ENCODE measurements at places on chromosomes 12 and 14.
A peak's percentile ranks its signal among the peaks of the same experiment; 100 is the strongest.

DNA sequence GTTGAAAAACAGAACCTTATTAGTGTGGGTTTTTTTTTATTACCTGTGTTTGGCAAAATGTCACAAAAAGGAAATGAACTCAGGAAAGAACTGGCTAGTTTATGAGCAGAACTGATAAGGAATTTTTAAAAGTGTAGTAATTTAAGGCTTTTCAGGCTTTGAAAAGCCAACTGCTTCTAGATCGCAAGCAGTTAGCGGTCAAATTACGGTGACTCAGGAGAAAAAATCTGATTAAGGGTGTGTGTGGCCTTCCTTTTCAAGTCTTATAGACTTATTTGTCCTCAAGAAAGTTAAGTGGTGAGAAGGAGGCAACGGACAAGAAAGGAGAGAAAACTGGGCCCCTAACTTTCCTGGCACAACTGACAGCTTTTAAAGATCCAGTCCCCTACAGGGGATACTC is 33.4 kb downstream of the PDZRN4 start:
- DNase-seq = no peak

DNA sequence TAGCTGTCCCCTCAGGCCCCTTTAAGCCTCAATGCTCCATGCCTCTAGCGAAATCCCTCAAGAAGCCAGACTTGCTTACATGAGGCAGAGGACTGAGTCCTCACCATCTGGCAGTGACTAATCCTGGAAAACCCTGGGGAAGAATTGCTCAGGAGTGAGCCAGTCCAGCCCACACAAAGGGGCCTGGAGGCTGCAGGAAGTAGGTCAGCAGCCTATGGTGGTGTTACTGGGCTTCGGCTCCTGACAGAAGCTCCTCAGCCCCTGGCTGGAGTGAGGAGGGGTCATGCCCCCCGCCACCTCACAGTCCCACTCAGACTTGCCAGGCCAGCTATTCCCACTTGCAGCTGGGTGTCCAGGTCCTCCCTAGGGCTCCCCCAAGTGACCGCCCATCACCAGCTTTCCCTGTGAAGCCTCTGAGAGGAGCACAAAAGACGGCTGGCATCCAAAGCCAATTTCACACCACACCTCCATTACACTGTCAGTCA is 250.5 kb downstream of the DPF3 start:
- no peak for DNase-seq

- peak; percentile 74 for DNase-seq
Observed at GRCh38 chr12:6463216-6463615, 7.3 kb downstream of the VAMP1 start.

- DNase-seq = no peak
Observed at GRCh38 chr12:52442600-52443061, 8.5 kb upstream of the KRT75 start.

GRCh38 chr14:83918546-83918945 is 1611.4 kb upstream of the FLRT2 start:
- no peak for DNase-seq

- DNase-seq = peak; percentile 34
Observed at GRCh38 chr12:117875744-117876435, 92.9 kb downstream of the KSR2 start.

DNA sequence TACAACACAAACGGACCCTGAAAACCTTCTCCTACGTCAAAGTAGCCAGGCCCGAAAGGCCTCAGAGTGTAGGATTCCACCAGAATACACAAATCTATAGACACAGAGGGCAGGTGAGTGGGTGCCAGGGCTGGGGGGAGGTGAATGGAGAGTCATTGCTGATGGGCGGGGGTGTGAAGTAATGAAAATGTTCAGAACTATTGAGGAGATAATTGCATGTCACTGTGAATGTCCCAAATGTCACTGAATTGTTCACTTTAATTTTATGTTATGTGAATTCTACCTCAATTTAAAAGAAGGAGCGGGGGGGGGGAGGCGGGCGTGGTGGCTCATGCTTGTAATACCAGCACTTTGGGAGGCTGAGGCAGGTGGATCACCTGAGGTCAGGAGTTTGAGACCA is 36.0 kb downstream of the P2RX4 start:
- no peak for DNase-seq

DNA sequence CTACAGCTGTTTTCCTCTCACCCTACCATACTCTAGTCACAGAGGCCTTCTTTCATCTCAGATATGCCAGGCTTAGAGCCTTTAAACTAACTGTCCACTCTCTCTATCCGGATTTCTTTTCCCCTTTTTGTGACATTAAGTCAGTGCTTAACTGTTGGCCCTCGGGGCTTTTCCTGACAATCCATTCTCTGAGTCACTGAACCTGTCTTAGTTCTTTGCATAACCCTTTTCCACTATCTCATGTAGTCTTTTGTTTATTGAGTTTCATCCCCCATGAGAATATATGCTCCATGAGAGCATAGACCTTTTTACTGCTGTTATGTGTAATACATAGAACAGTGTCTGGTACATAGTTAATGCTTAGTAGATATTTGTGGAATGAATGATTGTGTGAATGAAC is 68.7 kb downstream of the PLEKHA5 start:
- DNase-seq = no peak

DNA sequence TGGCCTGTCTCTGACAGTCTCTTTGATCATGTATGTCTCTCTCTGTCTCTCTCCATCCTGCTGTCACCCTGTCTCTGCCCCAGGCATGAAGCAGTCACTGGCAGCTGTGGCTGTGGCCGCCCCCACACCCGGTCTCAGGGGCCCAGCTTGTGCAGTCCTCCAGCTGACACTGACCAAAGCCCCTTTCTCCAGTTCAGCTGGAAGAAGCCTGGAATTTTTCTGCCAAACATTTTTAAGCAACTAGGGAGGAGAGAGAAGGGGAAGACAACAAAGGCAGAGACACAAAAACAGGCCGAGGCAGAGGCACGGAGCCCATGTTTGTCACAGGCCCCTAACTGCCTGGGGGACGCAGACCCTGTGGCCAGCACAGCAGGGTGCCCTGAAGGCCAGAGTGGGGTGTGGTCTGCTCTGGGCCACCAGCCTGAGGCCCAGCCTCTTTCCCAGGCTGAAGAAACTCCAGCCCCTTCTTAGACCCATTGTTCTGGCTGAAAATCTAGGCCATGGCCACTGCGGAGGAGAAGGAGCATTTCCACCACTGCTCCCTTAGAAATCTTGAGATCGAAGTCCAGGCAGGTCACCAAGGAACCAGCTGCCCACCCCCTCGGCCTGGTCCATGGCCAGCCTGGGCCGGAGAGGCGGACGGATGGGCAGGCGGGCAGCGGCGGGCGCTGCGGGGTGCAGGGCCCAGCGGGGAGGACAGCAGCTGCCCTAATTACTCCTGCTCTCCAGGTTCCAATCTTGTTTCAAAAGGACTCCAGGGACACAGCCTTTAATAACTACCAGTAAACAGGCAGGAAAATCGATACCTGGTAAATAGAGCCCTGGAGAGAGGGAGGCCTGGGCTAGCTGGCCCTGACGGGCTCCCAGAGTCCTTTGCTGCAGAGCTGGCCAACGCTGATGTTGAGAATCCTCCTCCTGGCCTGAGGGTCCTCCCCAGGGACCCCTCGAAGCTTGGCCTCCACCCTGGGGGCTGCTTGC is 14.9 kb downstream of the DTX1 start:
- DNase-seq = no peak

DNA sequence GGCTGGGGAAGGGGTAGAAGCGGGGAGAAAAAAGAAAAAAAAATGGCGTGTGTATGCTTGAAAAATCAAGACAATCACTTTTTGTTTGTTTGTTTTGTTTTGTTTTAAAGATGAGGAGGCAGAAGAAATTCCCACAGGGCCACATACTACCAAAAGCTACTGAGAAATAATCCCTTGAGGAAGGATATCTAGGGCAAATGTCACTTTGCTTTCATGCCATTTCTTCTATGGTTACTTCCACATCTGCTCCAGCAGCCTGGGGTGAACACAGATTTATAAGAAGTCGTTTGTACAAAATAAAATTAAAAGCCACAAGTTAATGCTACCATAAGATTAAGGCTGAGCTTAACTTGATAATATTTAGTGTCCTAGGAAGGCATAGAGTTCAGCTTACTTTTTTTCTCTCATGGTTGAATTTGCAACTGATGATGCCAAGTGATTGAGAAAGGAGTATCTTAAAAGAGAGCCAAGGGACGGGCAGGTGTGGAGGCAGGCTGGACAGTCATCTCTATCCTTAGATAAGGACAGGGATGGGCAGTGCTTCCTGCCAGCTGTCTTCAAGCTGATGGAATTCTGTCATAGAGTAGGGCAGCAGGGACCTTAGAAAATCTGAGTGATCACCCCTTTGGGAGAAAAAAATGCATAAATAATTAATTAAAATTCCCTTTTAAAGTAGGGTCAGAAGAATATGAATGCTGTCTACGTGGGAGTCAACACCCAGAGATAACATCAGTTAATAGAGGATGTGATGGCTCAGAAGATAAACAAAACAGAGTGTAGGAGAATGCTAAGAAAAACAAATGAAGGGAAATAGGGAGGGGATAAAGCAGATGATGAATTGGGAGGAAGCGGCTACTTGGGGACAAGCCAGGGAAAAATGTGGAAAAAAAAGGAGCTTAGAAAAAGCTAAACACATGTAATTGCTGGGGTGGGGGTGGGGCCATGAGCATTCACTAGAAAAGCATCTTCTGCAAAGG is 57.1 kb downstream of the DYRK2 start:
- DNase-seq = no peak

GRCh38 chr12:23342407-23342806 is 607.1 kb downstream of the SOX5 start:
- no peak for DNase-seq

- DNase-seq = no peak
Observed at GRCh38 chr12:90809940-90810339, 145.0 kb downstream of the CCER1 start.

- DNase-seq = no peak
Observed at GRCh38 chr14:84108746-84109457, 1421.0 kb upstream of the FLRT2 start.

DNA sequence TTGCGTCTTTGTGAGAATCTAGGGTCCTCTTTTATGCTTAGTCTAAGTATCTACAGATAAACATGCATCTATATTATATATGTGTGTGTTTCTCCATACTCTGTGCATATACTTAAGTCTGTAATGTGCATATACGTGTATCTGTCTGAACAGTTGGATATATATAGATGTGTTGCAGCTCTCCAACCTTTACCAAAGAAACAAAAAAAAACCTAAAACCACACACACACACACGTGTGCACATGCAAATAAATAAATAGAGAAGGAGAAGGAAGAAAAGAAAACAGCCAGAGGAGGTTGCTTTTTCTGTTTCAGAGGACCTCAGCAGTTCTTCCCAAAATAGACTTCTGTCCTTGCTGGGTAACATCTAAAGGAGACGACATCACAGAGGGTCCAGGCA is 244.9 kb downstream of the CACNA1C start:
- DNase-seq = no peak

DNA sequence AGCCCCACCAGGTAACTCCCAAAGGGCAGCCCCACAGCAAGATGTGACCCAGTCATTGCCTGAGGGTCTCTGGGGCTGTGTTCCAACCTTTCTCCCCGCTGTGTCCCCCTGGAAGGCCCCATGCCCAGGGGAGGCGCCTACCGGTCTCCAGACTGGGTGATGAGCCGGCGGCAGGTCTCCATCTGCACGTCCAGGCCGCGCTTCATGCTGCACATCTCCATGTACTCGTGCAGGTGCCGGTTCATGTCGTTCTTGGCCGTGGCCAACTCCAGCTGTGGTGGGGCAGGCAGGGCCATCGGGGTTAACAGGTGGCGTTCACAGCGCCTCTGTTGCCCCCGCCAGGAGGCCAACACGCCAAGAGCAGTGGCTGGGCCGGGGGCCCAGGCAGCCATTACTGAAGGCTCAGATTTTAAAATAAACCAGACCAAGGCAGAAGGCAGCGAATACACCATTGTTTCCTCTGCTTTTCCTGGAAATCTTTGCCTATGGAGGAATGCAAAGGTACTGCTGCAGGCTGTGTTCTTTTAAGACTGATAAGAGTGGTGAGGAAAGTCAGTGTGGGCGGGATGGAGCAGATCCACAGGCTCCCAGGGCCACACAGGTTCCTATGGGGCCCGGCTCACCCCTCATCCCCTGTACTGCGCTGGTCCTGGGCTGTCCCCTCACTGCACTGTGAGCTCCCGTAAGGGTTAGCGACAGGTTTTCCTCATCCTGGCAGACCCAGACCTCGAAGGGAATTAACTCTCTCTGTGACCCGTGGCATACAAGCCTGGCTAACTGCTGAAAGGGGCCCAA is 7.3 kb downstream of the GAPDH start:
- no peak for DNase-seq

GRCh38 chr14:76715511-76716081 is 45.7 kb upstream of the VASH1 start:
- no peak for DNase-seq

GRCh38 chr12:76123259-76124212 is 39.1 kb upstream of the NAP1L1 start:
- no peak for DNase-seq

DNA sequence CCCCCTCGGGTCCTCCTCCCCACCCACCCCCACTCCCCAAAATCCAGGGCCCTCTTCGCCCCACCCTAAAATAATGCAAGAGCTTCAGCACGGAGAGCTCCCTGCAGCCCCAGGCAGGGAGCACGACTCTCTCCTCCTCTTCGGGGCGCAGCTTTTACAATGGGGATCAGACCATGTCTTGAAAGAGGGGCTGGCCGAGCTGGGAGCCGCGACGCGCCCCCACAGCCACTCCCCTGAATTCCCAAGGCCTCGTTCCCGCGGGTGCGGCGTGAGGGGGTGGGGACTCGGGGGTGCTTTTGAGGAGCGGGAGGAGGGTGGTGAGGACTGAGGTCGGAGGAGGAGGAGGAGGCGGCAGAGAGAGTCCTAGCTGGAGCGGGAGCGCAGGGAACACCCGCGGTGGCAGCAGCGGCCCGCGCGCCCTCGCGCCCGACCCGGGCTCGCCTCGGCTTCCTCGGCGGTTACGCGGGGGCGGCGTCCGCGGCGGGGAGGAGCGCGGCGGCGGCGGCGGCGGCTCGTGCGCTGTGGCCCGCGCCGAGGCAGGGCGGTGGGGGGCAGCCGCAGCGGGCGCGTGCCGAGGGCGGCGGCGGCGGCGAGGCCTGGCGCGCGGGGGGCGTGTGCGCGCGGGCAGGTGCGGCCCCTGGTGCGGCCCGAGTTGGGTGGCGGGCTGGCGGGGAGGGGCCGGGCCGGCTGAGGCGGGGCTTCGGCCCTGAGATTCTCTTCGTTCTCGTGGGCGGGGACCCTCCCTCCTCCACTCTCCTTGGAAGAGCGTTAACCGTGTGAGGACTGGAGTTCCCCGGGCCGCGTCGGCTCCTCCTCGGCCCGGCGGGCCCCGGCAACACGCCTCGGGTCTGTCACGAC is at the start of gene ANKS1B:
Gene ANKS1B, minus strand, starts transcription at position 666 of the 858 bp plus-strand sequence. CDS start 699 bp downstream, outside the sequence.
- DNase-seq = no peak

Measured in CD4-positive, alpha-beta T cell treated with Interleukin-17A for 4 hours (primary cell).